HEK293T (cell line): ENCODE measurements at places on chromosomes 13 and 19.

DNA sequence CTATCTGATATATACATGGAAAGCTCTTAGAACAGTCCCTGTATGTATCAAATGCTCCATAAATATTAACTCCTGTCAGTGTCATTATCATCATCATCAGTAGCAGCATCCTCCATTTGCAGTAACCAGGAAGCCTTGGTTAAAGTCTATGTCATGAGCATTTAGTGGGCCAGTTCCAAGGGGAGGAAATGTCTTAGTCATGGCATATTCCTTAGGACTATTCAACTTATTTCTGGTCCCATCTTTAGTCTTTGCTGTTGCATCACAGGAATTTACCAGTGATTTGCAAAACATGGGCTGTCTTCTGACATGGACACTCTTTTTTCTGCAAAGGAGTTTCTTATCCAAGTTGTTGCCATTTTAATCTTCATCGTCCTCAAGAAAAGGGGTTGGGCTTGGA lies 98.4 kb downstream of the WDFY2 start:
- DNase-seq = no peak

DNA sequence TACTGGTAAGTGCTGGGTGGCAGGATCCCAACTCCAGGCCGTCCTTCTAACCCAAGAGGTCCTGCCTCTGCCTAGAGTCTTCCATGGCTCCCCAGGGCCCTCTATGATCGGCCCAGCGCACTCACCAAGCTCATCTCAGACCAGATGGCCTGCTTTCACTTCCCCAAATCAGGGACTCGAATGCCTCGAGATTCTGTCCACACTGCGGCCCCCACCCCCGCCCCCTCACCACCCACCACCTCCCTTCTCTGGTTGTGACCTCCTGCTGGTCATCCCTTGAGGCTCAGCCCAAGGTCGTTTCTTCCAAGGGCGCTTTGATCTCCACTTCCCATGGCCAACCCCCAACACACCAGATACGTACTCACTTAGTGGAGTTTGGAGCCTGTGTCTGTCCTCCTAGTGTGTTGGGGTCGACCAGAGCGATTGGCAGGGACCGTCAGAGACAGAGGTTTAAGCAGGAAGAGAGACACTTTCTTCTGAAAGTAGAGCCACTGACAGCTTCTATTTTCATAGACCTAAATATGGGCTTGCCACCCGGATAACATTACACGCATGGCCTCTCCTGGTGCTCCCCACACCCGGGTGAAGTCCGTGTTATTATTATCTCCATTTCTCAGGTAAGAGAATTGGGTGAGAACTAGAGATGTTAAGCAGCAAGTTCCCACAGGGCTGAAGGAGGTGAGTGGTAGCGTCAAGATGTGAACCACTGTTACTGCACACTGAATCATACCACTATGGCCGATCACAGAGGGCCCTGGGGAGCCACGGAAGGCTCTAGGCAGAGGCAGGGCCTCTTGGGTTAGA lies at the start of gene FCER2:
FCER2 (minus strand) TSS at position 478 of the 804 bp plus-strand sequence. CDS start 2,371 bp downstream, outside the sequence.
- no peak for DNase-seq

DNA sequence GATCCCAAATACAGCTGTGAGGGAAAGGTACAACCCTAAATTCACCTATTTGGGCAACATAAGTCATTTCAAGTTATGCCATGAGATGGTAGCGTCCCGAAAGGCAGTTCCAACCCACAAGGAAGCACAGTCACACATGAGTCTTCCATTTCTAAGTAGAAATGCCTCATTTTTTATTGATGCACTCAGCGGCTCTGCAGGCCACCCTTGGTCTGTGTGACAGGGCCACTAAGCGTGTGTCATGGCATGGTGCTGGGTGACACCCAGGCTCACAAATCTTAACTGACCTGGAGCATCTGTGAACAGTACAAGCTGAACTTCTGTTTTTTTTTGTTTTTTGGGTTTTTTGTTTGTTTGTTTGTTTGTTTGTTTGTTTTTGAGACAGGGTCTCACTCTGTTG lies 15.1 kb downstream of the RAB20 start:
- no peak for DNase-seq

GRCh38 chr19:15551293-15552004 lies 43.1 kb downstream of the CYP4F22 start:
- peak; percentile 78 for DNase-seq

GRCh38 chr19:47661611-47662010 lies 51.6 kb upstream of the EHD2 start:
- DNase-seq = no peak

GRCh38 chr13:74190999-74191398 lies 56.8 kb upstream of the KLF12 start:
- no peak for DNase-seq

DNA sequence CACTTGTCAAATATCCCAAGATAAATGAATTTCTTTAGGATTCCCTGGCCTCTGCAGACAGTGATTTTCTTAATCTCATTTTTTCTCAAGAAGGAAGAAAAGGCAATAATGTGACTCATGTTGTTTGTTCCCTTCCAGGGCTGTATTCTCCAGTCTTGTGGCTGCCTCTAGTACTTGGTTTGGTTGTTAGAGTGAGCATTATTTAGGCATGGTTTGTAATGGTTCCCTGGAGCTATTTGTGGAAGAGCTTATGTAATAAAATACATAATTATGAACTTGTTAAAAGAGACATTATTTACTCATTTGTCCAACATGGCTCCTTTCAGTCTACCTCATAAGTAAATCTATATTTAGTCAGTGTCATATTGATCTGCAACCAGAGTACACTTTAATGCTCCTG lies 270.4 kb downstream of the DCT start:
- peak; percentile 55 for DNase-seq

- peak; percentile 7 for DNase-seq
These were observed 11.7 kb upstream of the SOX1 start for GRCh38 chr13:112055036-112055914.

DNA sequence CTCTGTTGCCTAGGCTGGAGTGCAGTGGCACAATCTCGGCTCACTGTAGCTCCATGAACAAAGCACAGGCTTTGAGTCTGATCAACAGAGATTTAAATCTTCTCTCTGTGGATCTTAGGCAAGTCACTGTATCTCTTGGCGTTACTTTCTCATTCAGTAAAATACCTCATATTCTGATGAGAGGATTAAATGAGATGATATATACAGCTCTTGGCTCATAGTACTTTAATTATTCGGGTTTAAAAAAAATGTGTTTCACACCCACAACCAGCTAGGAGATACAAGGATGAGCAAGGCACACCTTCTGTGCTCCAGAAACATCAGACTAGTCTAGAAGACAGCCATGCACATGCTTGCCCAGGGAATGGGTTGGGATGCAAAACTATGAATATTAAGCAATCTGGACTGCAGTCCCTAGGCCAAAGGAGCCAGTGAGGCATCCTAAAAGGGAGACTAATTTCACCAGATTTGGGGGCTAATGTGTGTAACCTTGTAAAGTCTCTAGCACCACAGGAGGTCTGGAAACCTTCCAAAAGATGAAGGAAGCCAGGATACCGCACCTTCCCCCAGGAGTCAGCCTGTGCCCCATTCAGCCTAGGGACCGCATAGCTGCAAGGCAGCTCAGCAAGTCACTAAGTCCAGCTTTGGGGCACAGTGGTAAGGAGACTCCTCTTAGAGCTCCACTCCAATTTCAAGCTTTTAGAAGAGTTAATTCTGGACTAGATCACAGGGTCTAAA lies 2.5 kb downstream of the VPS36 start:
- DNase-seq = no peak

DNA sequence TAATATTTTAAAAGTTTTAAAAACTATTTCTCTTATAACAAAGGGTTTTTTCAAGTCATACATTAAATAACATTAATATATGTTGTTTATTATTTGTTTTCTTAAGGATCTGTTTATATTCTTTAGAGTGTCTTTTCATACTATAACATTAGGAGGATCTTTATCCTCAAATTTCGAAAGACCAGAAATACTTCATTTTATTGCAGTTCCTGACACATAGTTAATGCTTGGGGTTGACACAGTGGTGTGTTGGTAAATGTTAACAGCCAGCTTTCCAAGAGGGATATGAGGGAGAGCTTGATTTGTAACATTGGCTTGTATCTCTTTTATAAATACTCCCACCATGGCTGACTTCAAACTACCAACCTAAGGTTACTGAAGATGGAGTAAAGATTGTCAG lies 126.6 kb upstream of the KLF5 start:
- DNase-seq = no peak

DNA sequence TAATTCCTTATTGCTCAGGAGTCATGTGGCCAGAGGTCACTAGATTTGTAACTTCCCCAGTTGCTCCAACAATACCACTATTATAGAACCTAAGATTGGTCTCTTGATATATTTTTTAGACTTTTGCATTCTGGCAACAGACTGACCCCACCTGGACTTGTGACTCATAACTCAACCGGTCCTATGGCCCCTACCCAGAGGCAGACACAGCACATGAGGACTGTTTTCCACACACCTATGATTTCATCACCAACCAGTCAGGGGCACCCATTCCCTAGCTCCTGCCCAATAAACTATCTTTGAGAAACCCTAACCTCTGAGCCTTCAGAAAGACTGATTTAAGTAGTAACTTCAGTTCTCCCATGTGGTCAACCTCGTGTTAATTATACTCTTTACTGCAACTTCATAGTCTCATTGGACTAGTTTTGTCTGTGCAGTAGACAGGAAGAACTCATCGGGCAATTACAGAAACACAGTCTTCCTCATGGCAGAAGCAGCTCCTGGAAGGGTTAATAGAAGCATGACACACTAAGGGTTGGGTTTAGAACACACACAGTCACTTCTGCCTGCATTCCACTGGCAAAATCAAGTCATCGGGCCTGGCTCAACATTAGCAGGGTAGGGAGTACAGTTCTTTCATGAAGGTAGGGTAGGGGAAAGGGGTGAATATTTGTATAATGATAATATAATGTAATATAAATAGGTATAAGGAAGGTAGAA lies 251.8 kb downstream of the UQCRFS1 start:
- no peak for DNase-seq

DNA sequence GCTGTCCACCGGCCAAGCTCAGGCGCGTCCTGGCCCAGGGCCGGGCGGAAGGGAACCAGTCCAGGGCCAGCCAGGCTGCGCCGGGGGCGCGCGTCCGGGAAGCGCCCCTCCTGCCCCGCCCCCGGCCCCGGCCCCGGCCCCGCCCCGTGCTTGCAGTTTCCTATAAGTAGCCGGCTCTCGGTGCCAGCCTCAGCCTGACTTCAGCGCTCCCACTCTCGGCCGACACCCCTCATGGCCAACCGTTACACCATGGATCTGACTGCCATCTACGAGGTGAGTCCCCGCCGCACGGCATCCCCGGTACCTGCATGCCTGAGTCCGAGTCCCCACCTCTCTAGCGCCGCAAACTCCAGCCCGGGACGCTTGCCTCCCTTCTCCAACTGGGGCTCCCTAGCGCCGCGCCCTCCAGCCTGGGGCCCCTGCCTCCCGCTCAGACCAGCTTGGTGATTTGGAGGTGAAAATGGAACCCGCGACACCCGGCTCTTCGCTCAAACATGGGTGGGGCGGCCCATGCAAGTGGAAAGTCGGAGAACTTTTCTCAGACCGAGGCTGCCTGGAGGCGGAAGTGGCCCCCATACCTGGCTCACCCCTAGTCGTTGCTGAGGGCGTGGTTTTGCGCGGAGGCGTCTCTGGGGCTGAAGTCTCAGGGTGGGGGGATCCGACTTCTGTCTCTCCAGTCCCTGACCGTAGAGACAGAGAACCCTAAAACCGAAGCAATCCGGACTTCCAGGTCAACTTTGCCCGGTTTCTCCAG lies at the start of gene ZFP36:
ZFP36 (plus strand) TSS at position 192 of the 754 bp plus-strand sequence; CDS start at position 250, 58 bp downstream.
- peak; percentile 72 for DNase-seq

DNA sequence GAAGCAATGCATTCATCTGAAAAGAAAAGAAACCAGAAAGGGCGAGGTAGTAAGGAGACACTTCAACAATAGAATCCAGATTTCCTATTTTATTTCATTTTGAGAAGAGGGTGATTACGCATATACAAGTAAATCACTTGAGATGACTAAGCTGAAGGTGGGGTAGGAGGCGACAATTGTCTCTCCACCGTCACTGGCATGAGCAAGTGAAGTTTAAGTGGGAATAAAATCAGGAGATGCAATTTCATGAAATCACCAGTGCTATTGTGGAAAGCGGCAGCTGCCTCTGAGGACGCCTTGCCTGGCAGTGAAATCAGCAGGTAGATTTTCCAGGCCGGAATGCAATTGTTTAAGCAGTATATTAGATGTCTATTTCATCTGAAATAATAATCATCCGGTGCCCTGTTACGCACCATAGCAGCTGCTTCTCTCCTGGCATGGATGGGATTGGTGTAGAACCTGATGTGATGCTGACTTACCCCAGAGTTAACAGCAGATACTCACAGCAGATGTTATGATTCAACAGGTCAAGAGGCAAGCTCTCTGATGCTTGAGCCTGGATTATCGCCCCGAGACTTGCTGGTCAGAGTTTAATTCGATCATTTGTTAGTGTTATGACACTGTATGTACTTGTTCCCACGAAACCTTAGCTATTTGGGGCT lies 64.3 kb downstream of the RASL11A start:
- no peak for DNase-seq

DNA sequence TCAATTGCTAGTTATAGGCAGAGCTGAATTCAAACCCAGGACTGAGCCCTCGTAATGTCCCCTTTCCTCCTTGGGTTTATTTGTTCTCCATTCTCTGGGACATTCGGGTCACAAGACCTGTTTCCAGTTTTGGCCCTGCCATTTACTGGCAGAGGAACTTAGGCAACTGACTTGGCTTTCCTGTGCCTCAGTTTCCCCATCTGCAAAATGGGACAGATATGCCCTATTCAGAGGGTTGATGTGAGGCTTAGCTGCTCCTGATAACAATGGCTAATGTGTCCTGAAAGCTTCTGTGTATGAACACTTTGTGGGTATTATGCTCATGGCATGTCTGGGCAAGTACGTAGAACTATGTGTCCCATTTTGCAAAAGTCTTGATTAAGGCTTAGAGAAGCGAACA lies 996 bp downstream of the ZNF524 start:
- DNase-seq = no peak

DNA sequence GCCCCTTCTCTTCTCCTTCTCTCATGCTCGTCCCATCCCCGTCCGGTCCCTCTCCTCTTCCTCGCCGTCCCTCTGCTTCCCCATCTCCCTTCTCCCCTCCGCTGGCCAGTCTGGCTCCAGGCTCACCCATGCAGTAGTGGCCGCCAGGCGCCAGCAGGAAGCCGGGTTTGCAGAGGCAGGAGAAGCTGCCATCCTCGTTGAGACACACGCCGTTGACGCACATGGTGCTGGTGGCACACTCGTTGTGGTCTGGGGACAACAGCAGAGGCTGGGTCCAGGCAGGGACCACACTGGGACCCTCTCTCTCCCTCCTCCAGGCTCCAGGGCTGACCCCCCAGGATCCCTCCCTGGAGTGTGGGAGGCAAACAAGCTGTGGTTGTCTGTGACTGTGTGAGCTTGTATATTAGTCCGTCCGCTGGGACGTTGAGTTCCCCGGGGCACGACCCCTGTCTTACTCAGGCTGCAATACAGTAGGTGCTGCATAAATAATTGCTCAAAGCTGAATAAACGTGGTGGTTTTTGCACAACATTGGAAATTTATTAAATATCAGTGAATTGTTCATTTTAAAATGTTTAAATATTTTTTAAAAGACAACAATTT lies 16.4 kb downstream of the FBN3 start:
- no peak for DNase-seq
